ENCODE measurements at places on chromosomes 7 and 10. TPM values are rescaled to one million over a fixed set of nuclear protein-coding genes. Genes with fewer than 3 reads are reported as not detected.

Gene CHST3
- total RNA-seq, result 40.9 TPM

Gene NPC1L1
- not detected for total RNA-seq

Gene CREB5
- 7.5 TPM for total RNA-seq

Gene ADAM22
- 3.0 TPM for total RNA-seq

Gene PIK3CG
- total RNA-seq, result not detected

Gene PKD1L1
- total RNA-seq, result 0.05 TPM

Gene EZH2
- 14.9 TPM for total RNA-seq

DNA sequence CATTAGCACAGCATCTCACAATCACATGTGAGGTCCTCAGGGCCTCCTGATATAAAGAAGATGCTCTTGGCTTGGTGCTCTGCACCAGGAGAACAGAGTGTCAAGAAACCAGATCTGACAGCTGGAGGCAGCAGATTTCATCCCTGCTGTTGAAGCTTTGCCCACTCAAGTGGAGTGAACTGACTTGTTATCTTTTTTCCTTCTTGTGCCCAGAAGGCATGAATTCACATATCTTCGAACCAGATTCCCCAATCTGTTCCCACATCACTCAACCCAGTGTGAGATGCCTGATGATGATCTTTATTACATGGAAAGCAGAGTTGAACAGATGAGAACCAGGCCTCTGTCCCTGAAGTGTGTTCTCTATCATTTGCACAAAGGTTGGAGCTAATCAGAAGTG is 521.0 kb downstream of the SORCS1 start:
- H3K27me3 ChIP-seq, result peaks cover 2% of the 10 kb centered on the region
- no peaks in the 10 kb centered on the region for H3K36me3 ChIP-seq
- no peak overlapping the region for H3K27ac ChIP-seq
- DNase-seq, result no peak

DNA sequence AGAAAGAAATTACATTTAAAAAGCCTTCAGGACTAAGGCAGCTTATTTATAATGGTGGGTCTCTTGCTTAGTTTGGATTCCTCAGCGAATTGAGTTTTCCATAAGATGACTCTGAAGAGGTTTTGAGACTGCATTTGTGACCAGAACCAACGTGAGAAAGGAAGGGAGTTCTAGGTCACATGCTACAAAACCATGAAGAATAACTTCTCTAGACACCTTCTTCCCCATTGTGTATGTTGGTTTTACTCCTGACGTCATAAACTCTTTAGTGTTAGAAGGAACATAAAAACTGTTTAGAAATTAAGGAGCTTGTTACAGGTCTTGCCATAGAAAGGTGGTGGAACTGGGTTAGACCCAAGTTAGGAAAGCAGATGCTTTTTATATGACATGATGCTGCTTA is 11.1 kb downstream of the PTPN12 start:
- peaks cover 6% of the 10 kb centered on the region for H3K36me3 ChIP-seq
- H3K27ac ChIP-seq, result no peak overlapping the region
- no peaks in the 10 kb centered on the region for H3K27me3 ChIP-seq
- H3K4me3 ChIP-seq, result no peak overlapping the region

DNA sequence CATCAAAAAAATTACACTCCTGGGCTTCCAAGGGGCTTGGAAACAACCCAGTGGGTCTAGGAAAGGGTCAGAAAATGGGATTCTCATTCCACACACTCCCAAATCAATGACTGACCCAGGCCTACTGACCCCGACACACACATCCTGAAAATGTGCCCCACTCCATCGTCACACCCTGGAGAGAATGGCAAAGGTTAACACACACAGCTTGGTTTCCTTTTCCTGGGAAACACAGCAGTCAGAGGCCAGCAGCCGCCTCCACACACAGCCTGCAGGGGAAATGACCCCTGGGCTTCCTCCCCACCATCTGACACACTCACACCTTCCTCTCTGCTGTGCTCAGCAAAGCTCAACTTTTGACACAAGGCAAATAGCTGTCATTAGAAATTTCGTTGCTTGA is 42.9 kb downstream of the SH3PXD2A start:
- H3K4me3 ChIP-seq, result no peak overlapping the region
- H3K36me3 ChIP-seq, result no peaks in the 10 kb centered on the region
- H3K4me1 ChIP-seq, result peaks cover 27% of the 10 kb centered on the region
- H3K27me3 ChIP-seq, result no peaks in the 10 kb centered on the region

- H3K27me3 ChIP-seq, result no peaks in the 10 kb centered on the region
- no peaks in the 10 kb centered on the region for H3K36me3 ChIP-seq
These were observed 123.4 kb downstream of the MYO3A start for GRCh38 chr10:26057466-26057865.

DNA sequence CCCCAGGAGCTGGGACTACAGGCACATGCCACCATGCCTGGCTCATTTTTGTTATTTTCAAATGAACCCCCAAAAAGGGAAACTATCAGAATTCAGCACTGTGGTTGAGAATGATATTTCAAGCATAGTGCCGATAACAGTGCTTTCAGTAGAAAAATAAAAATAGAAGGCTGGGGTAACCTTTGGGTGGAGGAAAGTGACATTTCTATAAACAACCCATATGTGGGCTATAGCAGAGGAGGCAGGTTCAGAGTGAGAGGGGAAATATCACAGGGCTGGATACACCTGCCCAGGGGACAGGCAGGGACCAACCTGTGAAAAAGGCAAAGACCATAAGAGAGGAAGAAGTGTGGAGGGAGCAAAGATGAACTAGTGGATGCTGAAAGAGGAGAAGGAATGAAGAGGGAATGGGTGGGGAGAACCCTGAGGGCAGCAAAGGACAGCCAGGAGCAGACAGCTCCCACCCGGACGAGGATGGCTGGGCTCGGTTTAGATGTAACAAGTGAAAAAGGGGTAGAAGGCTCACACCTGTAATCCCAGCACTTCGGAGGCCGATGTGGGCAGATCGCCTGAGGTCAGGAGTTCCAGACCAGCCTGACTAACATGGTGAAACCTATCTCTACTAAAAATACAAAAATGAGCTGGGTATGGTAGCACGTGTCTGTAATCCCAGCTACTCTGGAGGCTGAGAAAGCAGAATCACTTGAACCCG is 56.5 kb downstream of the MAP3K8 start:
- H3K4me1 ChIP-seq, result peaks cover 3% of the 10 kb centered on the region
- no peak overlapping the region for H3K4me3 ChIP-seq
- no peak overlapping the region for H3K27ac ChIP-seq
- H3K27me3 ChIP-seq, result peaks cover 24% of the 10 kb centered on the region
- no peak for DNase-seq

DNA sequence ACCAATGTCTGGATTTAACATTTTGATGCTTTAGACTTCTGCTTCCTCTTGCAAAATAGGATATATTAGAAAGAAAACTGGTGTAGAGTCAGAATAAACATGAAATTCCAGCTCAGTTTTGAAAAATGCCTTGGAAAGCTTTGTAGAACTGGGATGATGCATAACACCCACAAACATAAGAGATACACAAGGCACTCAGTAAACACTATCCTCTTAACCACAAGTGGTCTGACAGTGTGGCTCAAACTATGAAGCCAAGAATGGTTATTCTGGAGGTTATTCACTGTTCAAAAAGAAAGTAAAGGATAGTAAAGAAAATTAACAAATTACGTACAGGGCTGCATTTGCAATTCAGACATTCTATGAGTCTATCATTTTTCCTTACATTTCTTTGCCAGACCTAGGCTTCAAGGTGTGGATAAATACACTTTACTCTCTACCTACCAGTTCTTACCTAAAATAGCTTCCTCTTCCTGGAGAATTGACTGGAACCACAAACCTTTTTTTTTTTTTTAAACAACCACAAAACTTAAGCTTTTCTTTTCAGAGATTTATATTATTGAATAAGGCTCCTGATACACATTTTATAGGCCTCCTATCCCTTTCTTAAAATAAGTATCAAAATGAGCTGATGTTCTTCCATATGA is 9.0 kb upstream of the RSBN1L start:
- H3K27me3 ChIP-seq, result no peaks in the 10 kb centered on the region
- peaks cover 32% of the 10 kb centered on the region for H3K4me1 ChIP-seq
- DNase-seq, result no peak

GRCh38 chr7:11835260-11835659 is 3.3 kb upstream of the THSD7A start:
- H3K27ac ChIP-seq, result no peak overlapping the region
- H3K36me3 ChIP-seq, result no peaks in the 10 kb centered on the region
- H3K4me1 ChIP-seq, result peaks cover 14% of the 10 kb centered on the region
- H3K4me3 ChIP-seq, result no peak overlapping the region

GRCh38 chr7:48904975-48905374 is 19.4 kb upstream of the CDC14C start:
- no peaks in the 10 kb centered on the region for H3K4me1 ChIP-seq
- H3K4me3 ChIP-seq, result no peak overlapping the region
- H3K36me3 ChIP-seq, result no peaks in the 10 kb centered on the region
- no peak for DNase-seq

DNA sequence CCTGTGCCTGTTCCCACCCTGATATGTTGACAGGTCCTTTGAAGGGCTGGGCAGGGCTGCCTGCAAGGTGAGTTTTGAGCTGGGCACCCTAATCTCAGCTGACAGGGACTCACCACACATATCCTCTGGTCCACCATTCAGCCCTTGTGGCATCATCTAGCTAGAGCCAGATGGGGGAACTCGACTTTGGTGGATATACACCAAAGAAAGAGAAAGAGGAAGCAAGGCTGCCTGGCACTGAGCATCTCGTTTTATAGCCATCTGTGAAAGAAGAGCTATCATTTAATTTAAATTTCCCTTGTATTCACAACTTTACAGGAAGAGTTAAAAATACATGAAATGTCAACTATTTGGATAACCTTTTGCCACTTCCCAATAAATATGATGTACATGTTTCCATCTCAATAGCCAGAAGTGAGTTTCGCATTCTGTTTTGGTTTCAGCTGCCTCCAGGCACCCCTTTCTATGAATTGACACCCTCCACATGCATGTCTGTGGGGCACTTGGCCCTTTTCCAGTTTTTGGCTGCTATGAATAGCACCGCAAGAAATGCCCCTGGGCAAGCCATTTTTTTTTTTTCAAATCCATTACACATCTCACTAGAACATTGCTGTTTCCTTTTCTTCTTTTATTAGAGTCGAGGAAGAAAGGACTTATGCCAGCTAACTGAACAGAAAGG is 22.9 kb upstream of the GRB10 start:
- H3K4me1 ChIP-seq, result peaks cover 31% of the 10 kb centered on the region
- H3K4me3 ChIP-seq, result no peak overlapping the region
- no peaks in the 10 kb centered on the region for H3K36me3 ChIP-seq
- peaks cover 8% of the 10 kb centered on the region for H3K27me3 ChIP-seq
- DNase-seq, result no peak

GRCh38 chr10:25982107-25982506 is 48.1 kb downstream of the MYO3A start:
- no peaks in the 10 kb centered on the region for H3K4me1 ChIP-seq
- H3K27ac ChIP-seq, result no peak overlapping the region
- H3K27me3 ChIP-seq, result no peaks in the 10 kb centered on the region
- no peaks in the 10 kb centered on the region for H3K36me3 ChIP-seq

DNA sequence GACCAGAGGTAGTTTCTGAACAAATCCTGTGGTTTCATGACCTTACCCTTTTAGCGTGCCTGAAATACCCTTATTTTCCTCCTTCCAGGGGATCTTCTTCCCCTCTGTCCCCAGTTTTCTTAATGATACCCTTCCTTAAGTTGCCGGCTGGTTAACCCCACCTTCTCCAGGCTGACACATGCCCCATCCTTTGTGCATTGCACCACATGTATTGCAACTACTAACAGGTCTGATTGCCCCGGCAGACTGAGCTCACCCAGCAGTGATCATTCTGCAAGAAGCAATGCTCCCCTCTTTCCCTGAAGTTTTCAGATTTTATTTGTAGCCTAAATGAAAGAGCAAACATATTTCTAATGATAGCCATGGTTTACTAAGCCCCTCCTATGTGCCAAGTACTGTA is 108.2 kb downstream of the HIP1 start:
- H3K27me3 ChIP-seq, result no peaks in the 10 kb centered on the region
- H3K4me1 ChIP-seq, result no peaks in the 10 kb centered on the region
- no peak for DNase-seq
- H3K36me3 ChIP-seq, result peaks cover 16% of the 10 kb centered on the region
- no peak overlapping the region for H3K27ac ChIP-seq

GRCh38 chr7:24801883-24802282 is 44.6 kb upstream of the GSDME start:
- no peak for DNase-seq
- H3K27ac ChIP-seq, result no peak overlapping the region
- H3K27me3 ChIP-seq, result no peaks in the 10 kb centered on the region
- no peaks in the 10 kb centered on the region for H3K4me1 ChIP-seq

GRCh38 chr10:94218493-94219183 is 144.1 kb downstream of the NOC3L start:
- H3K36me3 ChIP-seq, result peaks cover 2% of the 10 kb centered on the region
- no peak overlapping the region for H3K27ac ChIP-seq
- H3K4me3 ChIP-seq, result no peak overlapping the region

DNA sequence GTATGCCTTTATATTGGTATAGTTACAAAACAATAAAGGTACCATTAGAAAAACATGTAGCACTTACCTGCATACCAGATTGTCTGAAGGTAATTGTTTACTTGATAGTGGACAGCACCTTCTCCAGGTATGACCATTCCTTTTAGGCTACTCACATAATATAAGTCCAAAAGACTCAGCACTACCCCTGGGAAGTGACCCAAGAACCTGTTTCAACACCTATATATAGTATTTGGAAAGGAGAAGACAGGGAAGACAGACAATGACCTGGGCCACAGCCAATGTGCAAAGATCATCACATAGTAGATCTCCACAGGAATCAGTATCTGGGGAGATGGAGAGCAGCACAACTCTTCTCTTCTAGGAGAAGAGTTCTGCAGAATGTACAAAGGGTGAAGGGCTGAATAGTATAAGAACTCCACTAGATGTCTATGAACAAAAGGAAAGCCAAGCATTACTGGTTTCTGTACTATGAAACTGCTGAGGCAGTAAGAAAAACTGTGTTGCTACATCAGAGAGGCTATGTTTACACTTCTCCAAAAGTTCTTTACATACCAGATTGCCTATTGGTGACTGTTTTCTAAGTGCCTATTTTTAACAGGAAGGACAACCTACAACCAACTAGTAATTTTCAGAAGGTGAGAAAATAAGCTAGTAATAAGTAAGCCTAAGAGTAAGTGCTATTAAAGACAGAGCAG is 159.2 kb downstream of the BTAF1 start:
- H3K4me3 ChIP-seq, result no peak overlapping the region
- H3K4me1 ChIP-seq, result peaks cover 2% of the 10 kb centered on the region
- H3K27me3 ChIP-seq, result no peaks in the 10 kb centered on the region
- H3K36me3 ChIP-seq, result peaks cover 9% of the 10 kb centered on the region

DNA sequence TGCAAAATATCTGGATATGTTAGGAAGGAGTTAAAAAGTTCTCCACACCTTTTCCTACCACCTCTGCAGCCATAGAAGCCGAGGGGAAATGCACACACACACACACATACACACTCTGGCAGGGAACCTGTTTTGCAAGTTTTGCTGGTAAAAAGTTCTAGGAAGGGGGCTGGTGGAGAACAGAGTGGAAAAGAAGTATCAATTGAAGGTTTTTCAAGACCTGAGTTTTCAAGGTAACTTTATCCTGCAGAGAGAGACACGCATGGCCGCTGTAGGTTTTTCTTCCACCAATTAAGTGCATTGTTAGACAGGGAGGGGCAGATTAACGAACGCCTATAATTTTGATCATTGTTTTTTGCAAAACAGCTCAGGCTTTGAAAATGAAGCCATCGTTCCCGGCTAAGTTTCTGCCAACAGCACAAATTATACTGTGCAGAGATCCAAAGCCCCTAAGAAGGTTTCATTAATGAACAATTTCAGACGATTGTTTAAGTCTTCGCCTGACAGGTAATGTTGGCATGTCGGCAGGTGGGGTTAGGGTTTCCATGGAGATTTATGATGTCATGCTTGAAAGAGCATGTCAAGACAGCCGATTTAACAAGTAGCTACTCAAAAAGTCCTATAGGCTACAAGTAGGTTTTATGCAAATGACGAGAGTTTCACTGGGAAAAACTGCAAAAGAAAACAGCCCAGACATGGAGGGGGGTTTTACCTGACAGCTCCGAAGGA is 29.7 kb downstream of the KIAA1217 start:
- no peaks in the 10 kb centered on the region for H3K36me3 ChIP-seq
- no peak overlapping the region for H3K27ac ChIP-seq
- no peaks in the 10 kb centered on the region for H3K4me1 ChIP-seq
- H3K27me3 ChIP-seq, result peaks cover 7% of the 10 kb centered on the region
